ENCODE measurements at places on chromosomes 5 and 9.
A peak's percentile ranks its signal among the peaks of the same experiment; 100 is the strongest.

GRCh38 chr5:29462241-29462640 is 1731.2 kb upstream of the CDH6 start:
- DNase-seq, result no peak

DNA sequence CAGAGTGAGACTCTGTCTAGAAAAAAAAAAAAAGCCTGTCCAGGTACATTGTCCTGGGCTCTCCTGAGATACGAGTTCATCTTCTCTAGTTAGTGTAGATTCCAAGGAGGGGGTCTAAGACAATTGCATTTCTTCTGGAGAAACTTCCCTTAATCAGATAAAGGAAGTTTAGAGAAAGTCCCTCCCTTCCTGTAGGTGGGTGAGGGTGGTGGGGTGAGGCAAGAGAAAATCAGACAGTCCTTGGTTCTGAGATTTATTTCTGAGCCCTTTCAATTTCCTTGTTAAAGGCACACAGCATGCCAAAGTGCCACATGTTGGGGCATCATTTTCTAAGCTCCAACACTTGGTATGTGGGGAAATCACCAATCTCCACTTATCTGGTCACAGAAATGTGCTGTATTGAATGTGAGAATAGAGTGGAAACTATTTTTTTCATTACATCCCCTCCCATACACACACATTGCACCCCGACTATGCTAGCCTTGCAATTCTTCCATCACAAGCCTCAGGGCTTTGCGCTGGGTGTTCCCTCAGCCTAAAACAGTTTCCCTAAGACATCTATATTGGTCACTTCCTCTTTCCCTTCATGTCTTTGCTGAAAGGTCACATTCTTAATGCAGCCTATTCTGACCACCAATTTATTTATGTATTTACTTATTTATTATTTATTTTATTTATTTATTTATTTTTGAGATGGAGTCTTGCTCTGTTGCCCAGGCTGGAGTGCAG is 5.1 kb upstream of the TUT7 start:
- DNase-seq, result no peak

- no peak for DNase-seq
These were observed 27.2 kb upstream of the CER1 start for GRCh38 chr9:14749741-14750211.

GRCh38 chr5:78699552-78700153 is 51.1 kb upstream of the LHFPL2 start:
- DNase-seq, result no peak

DNA sequence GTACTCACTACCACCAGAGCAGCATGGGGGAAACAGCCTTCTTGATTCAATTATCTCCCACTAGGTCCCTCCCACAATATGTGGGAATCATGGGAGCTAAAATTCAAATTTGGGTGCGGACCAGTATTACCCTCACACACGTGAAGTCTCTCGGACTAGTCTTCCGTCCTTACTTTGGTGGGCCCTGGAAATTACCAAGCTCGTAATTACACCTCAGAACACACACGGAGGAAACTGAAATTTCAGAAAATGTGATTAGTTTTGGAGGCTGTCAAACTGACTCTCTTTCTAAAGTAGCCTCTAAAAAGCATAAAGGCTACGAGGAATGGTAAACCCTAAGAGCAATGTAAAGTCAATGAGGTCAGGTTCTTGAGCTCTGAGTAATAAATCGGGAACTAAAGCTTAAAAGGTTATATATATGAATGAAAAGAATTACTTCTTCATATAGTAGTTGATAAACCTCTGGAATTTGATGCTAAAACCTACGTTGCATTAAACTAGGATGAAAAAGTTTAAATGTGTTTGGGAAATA is 842 bp upstream of the FEM1C start:
- DNase-seq, result no peak

- no peak for DNase-seq
These were observed 147.3 kb downstream of the MTX3 start for GRCh38 chr5:79843450-79844388.

DNA sequence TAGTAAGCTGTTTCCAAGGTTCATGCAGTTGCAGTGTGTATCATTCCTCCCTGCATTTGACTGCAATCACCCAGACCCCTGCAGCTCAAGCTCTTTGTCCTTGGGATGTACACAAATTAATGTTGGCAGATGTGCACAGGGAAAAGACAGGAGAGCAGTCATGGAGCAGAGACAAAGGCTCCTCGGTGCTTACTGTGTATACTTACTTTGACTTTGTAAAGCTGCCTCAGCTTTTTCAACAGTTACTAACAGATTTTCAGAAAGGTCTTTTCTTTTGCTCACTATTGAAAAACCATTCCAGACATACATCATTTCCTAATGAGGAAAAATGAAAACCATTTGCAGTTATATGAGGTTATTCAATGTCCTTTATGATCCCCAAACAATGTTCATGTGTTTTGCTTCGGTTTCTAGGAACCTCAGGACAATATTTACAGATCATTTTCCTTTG is 124.9 kb downstream of the TTC39B start:
- DNase-seq, result no peak

DNA sequence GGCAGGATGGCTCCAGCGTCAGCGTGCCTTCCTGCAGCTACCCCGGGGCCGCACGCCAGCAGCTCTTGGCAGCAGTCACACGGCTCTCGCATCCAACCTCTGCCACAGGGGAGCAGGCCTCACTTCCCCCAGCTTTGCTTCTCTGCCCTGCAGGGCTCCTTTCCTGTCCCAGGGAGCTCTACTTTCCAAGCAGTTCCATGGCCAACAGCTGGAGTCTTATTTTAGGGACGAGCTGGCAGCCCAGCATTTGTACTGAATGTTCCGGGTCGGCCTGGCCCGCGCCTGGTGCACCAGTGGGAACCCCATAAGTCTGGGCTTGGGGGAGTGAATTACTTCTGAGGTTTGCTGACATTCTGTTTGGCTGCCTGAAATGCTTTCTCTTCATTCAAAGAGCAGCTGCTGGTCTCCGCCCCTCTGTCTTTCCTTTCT is 34.6 kb downstream of the GADD45G start:
- no peak for DNase-seq

- DNase-seq, result no peak
These were observed 45.5 kb downstream of the ECPAS start for GRCh38 chr9:111438541-111439235.

DNA sequence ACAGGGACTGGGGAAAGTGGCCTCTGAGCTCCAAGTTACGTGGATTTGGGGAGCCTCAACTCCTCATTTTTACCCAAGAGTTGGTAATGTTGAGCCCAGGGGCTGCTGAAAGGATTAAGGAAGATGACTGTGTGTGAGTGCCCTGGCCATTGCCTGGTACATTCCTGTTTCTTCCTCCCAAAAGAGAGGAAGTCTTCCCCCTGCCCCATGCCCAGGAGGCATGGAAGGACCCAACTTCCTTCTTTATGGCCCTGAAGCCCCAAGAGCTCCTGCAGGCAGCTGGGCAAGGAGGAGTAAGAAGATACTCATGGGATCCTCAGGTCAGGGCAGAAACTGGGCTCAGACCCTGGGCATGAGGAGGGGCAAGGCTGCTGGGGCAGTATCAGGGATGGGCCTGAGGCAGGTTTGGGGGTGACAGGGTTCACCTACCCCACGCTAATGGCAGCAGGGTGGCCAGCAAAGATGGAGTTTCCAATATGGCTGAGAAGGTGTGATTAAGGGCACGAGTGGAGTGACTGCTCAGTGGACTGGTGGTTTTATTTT is 118.3 kb upstream of the MVB12B start:
- no peak for DNase-seq

DNA sequence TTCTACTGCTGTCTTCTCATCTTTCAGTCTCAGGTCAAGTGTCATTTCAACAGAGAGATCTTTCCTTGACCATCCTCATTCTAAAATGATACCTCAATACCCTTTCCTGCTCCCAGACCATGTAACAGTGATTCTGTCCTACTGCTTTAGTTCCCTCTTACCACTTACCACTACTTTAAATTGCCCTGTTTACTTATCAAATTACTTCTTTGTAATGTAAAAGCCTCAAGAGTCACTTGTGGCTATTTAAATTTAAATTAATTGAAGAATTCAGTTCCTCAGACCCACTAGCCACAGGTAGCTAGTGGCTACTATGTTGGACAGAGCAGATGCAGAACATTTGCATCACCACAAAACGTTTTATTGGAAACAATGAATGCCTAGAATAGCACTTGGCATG is 217.3 kb downstream of the ADAMTS6 start:
- no peak for DNase-seq

DNA sequence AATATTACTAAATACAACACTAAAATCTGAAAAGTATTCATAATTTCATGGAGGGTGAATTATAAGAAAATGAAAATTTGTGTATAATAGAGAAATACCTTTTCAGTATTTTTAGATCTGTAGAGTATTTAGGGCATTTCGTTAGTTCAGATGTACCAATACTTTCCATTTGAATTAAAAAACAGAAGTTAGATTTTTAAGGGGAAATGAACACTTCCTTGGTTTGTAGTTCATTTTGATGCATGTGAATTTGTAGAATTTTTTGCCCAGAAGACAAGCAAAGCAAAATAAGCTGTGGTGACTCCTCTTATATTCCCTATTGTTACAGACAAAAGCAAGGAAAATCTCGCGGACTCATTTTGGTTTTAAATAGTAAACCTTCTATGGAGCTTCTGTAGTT is 209.0 kb upstream of the RPS23 start:
- no peak for DNase-seq

GRCh38 chr5:127799293-127799905 is 96.2 kb downstream of the CCDC192 start:
- no peak for DNase-seq

GRCh38 chr5:10451137-10451824 is 9.6 kb downstream of the ROPN1L start:
- no peak for DNase-seq

DNA sequence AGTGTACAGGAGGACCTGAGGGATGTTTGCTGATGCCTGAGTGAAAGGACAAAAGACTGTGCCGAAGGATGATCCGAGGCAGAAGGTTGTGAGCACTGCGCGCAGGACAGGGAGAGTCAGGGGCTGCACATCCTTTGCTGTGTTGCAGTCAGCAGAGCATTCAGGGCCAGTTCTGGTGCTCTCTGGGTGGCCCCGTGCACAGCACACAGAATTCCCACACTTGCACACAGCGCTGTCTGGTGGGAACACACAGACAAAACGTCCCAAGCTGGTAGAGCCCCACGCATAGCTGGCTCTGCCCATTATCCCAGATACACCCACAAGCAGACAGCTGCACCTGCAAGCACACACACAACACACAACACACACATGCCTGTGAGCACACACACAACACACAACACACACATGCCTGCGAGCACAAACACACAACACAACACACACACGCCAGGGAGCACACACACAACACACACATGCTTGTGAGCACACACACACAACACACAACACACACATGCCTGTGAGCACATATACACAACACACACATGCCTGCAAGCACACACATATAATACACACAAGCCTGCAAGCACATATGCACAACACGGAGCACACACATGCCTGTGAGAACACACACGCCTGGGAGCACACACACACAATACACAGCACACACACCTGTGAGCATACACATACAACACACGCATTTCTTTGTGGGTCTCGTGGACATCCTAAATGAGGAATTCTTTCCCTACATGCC is 74.4 kb downstream of the FGF18 start:
- DNase-seq, result no peak

DNA sequence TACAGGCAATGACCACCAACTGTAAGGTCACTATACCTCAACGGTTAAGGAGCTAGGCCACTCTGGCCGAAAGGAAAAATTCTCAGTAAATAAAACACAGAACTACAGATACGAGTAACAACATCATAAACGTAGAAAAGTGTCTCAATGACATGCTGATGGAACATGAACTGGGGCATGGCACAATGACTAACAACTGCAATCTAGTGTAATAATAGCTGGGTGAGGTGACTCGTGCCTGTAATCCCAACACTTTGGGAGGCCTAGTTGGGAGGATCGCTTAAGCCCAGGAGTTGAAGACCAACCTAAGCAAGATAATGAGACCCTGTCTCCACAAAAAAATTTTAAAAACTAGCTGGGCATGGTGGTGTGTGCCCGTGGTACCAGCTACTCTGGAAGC is 9.8 kb upstream of the RAPGEF6 start:
- DNase-seq, result no peak

- no peak for DNase-seq
These were observed 15.8 kb downstream of the C1QTNF2 start for GRCh38 chr5:160354666-160355065.

DNA sequence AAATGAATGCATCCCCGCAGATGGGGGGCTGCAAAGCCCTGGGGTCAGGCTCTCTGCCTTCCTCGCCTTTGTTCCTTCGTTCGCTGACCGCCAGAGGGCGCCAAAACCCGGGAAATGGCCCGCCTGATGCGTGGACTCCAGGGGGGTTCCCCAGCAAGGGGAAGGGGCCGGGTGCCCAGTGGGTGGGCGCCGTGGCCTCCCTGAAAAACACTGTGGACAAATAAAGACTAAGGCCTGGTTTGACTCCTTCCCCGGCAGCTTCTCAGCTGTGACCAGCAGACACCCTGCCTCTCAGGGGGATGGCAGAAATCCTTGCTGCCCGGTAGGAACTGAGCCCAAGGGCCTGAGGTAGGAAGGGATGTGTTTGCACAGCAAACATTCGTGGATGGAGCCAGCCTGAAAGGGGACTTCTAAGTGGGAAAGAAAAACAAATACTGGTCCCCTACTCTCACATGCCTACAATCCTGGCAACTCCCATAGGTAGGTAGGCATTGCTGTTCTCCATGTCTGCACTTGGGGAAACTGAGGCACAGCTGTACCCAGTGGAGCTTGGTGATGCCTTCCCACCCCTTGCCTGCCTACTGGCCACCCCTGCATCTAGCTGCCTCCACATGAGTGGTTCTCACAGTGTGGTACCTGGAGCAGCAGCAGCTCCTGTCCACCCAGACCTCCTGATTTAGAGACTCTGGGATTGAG is 57.7 kb downstream of the DUSP1 start:
- DNase-seq, result peak; percentile 70

- peak; percentile 39 for DNase-seq
These were observed 1.1 kb upstream of the MAT2B start for GRCh38 chr5:163504079-163504931.

DNA sequence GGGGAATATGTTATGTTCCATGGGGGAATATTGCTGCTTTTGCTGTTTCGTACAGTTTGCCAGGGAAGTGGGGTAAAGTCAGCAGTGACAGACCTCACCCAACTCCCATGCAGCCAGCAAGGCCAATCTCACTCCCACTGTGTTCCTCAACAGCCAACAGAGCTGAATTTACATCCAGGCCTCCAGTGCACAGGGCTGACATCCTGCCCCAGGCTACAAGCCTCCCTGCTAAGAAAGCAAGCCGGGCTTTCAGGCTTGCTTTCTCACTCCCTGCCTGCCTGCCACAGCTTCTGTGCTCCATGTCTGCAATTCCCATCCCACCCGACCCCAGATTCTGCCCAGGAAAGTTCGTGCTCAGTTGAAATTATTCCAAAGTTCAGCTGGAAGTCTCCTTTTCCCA is 25.5 kb upstream of the SNCAIP start:
- no peak for DNase-seq

Measured in CD4-positive, alpha-beta T cell treated with Interleukin-15 for 4 hours (primary cell).